K562 (cell line): ENCODE measurements at places on chromosomes 16 and 17. TPM values are rescaled to one million over a fixed set of nuclear protein-coding genes. Genes with fewer than 3 reads are reported as not detected.

The PARN gene
- 30.5 and 36.3 TPM in 2 replicates for total RNA-seq

DNA sequence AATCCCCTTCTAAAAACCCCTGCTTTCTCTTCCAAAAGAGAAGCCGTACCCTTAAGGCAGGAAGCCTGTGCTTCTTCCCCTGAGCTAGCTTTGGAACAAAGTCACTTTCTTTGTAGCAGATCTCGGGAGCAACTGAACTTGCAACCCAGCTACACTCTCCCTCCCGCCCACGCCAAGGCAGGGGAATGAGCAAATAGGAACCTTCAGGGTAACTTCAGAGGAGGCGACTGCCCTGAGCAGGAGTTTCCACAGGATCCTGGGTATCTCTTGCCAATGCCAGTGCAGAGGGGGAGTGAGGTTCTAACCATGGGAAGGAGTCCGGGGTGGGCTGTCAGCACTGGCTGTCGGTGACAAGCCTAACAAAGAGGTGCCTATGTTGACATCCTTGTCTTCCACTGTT is 5.9 kb upstream of the PIRT start:
- no peak for DNase-seq

GRCh38 chr17:40437095-40437732 is 6.0 kb upstream of the IGFBP4 start:
- DNase-seq: peak; percentile 68

GRCh38 chr17:13202835-13203234 is 185.0 kb upstream of the ELAC2 start:
- no peak for DNase-seq

The ACAP1 gene
- total RNA-seq: 7.4 and 8.5 TPM in 2 replicates

The IL32 gene
- 1.5 and 2.2 TPM in 2 replicates for total RNA-seq

DNA sequence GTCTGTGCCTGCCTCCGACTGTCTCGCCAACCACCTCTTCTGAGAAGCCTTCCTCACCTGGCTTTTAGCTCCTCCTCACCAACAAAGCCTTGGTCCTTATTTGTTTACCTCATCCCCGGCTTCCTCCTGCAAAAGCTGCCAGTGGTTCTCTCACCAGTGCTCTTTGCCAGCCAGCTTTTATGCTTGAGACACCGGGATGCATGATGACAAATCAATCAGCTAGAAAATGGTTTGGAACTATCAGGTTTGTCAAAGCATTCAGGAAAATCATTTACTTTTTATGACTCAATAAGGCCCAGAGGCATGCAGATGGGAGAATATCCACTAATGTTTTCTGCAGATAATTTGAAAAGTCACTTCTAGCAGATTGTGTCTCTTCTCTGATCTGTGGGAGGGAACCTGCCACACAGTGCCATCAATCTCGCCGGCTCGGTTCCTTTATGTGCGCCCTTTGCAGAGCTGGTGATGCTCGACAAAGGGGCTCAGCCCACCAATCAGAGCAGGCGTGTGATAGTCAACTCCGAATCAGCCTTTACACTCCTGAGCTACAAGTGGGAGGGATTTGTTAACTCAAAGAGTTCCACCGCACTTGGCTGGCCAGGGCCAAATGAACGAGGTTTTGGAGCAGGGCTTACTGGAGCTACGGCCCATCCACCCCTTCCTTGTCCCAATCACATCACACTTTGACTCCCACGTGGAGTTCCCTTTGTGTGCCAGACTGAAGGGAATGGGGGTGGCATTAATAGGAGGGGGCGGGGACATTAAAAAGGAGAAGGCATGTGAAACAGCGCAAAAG is 85.8 kb downstream of the MRC2 start:
- DNase-seq: no peak

The SLC6A2 gene
- not detected in 2 replicates for total RNA-seq

- no peak for DNase-seq
Observed at GRCh38 chr16:708019-708418, 2.4 kb upstream of the FBXL16 start.

DNA sequence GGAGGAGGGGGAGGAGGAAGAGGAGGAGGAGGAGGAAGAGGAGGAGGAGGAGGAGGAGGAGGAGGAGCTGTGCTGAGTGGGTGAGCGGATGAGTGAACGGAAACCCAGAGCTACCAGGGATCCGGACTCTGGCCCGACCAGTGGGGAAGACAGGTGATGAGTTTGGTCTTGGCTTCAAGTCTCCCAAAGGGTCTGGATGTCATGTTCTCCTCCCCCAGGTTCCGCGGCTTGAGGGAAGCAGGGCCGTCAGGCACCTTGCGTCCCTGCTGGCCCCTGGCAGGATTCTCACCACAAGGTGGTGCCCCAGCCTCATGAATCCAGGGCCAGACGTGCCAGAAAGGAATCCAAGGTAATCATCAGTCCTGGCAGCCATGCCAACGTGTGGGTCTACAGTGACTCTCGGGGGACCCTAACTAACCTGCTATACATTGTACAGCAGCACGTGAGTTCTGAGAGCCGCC is 13.5 kb upstream of the ABAT start:
- peak; percentile 65 for DNase-seq

The RBFOX1 gene
- total RNA-seq: not detected in 2 replicates

DNA sequence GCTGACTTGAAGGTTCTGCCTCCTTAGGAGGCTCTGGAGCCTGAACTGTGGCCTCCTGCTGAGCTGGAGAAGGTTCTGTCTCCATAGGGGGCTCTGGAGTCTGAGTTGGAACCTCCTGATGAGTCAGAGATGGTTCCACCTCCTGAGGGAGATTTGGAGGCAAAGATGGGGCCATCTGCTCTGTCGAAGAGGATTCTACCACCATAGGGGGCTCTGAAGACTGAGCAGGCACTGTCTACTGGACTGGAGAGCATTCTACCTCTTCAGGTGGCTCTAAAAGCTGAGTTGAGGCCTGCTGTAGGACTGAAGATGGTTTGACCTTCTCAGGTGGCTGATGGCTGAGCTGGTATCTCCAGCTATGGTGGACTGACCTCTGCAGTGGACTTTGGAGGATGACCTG is 16.2 kb downstream of the RDM1 start:
- no peak for DNase-seq

The FOXN1 gene
- not detected in 2 replicates for total RNA-seq

DNA sequence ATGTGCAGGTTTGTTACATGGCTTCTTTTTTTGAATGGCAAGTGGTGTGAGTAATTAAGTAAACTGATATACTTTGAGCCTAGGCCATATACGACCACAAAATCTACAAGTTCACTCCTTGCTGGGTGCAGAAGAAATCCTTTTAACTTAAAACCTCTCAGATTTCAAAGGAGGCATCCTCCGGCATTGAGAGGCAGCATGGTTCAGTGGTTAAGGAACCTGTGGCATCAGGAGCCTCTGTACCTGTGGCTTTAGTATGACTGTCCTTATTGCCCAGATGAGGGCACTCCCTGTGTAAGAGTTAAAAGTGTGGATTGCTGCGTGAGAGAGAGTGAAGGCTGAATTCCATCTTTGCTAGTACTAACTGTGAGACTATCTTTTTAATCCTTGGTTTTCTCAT is 3.3 kb downstream of the NLRP1 start:
- DNase-seq: no peak
